ENCODE measurements at places on chromosomes 16 and 17.

DNA sequence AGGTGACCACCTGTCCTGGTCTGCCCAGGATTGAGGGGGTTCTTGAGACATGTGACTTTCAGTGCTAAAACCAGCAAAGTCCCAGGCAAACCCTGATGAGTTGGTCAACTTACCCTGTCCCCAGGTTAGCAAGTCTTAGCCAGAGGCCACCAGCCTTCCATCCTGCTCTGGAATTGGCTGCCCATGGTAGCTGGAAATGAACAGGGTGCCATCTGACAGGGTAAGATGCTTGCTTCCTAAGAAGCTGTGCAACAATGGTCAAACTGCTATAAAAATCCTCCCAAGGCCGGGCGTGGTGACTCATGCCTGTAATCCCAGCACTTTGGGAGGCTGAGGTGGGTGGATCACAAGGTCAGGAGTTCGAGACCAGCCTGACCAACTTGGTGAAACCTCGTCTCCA, 22.8 kb upstream of the MTMR4 start:
- no peak for DNase-seq

- DNase-seq = no peak
Measured at GRCh38 chr16:87692176-87692575, 73.6 kb downstream of the KLHDC4 start.

GRCh38 chr16:23222929-23223328, 40.4 kb downstream of the SCNN1G start:
- DNase-seq = no peak

GRCh38 chr16:4075534-4075933, 40.7 kb downstream of the ADCY9 start:
- no peak for DNase-seq

DNA sequence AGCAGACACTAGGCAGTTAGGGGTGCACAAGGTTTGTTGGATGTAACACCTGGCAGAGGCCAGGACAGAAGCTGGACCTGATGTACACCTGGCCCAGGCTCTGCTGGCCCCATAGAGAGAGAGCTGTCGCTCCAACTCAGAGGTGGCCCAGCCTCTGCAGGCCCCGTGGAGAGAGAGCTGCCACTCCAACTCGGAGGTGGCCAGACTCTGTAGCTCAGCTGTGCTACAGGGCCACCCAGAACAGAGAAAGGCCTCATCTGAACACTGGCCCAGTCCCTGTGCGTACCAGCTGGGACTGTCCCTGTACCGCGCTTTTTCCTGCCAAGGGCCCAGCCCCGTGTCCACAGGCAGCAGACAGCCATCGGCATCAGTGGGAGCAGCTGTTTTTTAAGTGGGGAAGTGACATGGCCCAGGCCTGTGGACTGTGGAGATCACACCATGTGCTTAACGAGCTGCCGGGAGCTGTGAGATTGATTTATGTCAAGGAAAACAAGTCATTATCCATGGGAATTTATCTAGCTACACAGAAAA, 176.4 kb upstream of the CHMP6 start:
- DNase-seq = no peak
